Stimulated activated CD4-positive, alpha-beta T cell treated with anti-CD3 and anti-CD28 coated beads, Interleukin-1b, Interleukin-23, amount 100 ng/mL, for 24 hours (primary cell): ENCODE measurements at places on chromosomes 3 and 15.

DNA sequence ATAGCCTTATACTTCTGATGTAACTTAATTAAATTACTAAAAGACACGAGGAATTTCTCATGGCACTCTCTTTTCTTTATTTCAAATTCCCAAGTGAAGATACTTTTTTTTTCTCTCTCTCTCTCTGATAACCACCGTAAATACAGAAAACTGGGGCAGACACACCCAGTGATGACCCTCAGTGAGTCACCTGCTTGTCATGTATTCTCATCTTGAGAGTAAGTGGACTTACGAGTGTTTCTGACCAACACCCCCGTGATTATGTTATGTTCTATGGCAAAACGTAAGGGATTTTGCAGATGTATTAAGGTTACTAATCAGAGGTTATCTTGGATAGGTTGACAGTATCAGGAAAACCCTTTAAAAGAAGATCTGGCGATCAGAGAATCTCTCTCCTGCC is 348.8 kb upstream of the ZNF717 start:
- no peak for DNase-seq

- no peak for DNase-seq
Measured at GRCh38 chr15:71304681-71305080, 189.4 kb downstream of the THSD4 start.

DNA sequence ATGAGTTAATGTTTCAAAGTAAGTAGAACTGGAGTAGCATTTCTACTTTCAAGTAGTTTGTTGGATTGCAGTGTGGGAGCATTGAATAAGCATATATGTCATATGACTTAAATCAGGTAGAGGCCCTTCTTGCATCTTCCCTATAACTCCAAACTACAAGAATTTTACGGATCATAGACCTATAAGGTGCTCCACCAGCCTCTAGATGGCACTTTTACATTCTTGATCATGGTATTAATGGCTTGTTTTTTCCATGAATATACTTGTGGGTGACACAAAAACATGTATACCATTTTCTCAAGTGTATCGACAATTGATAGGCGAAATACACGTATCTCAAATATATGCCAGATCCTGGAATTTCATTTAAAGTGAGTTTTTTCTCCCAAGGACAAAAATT is 311.1 kb downstream of the ZPLD1 start:
- no peak for DNase-seq

- DNase-seq = no peak
Measured at GRCh38 chr3:37964146-37964545, 26.4 kb upstream of the VILL start.

- no peak for DNase-seq
Measured at GRCh38 chr3:128107834-128108233, 15.8 kb downstream of the RUVBL1 start.

- no peak for DNase-seq
Measured at GRCh38 chr3:188185717-188186251, 31.8 kb downstream of the LPP start.

- DNase-seq = no peak
Measured at GRCh38 chr3:29514912-29515311, 234.0 kb downstream of the RBMS3 start.

DNA sequence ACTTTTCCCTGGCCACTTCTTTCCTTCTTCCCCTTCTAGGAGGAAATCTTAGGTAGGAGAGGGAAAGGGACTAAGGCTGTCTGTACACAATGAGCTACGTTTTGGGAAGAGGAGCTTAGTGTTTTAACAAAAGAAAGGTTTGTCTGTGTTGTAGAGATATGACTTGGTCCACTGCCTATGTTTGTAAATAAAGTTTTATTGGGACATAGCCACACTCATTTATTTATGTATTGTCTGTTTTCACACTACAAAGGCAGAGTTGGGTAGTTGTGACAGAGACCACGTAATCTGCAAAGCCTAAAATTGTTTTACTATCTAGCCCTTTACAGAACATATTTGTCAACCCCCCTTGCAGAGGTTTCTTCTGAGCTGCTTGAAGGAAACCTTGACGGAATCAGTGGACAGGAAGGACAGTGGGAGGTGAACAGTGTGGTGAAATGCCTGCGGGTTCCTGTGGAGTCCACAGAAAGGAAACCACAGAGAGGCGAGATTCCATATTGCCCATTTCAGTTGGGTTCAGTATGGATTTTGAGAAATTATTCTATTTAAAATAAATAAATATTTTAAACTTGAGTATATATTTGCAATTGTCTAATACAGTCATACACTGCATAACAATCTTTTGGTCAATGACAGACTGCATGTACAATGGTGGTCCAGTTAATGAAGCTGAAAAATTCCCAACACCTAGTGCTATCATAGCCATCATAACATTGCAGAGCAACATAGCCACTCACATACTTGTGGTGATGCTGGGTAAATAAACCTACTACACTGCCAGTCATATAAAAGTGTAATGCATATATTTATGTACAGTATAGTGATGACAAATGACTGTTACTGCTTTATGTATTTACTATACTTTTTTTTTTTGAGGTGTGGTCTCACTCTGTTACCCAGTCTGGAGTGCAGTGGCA is 157.9 kb upstream of the NUDT16 start:
- no peak for DNase-seq

DNA sequence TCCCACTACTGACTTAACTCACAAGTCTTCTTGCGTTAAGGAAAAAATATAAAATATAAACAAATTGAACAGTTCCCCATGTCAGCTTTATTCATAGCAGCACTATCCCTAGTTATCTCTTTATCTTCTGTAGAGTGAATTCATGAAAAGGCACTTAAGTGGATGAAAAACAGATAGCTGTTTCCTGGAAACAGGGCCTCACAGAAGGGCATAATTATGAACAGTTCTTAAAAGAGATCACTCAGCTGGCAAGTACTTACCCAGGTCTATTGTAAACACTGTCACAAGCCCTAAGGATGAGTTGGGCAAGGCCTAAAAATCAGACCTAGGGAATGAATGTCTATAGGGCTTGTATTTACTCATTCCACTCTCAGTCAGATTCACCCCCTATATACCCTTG is 10.7 kb downstream of the MB21D2 start:
- DNase-seq = no peak

DNA sequence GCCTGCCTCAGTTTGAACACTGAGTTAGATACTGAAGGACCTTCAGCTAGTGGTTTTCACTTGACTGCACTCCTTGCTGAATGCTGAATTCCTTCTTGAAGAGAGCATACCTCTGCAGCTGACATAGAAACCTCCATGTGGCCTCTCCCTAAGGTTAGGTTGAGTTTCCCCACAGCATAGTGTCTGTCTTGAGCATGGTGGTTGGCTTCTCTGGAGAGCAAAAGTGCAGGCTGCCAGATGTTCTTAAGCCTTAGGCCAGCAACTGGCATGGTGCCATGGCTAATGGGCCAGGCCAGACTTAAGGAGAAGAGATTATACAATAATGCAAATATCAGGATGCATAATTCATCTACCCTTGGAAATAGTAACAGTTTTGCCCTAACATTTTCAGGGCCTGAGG is 545.6 kb upstream of the ZNF385D start:
- no peak for DNase-seq

- DNase-seq = peak; percentile 8
Measured at GRCh38 chr3:196569003-196569516, 600 bp downstream of the FBXO45 start.

GRCh38 chr3:128549283-128550112 is 56.5 kb upstream of the GATA2 start:
- no peak for DNase-seq

GRCh38 chr15:70646169-70646568 is 117.2 kb downstream of the UACA start:
- no peak for DNase-seq

DNA sequence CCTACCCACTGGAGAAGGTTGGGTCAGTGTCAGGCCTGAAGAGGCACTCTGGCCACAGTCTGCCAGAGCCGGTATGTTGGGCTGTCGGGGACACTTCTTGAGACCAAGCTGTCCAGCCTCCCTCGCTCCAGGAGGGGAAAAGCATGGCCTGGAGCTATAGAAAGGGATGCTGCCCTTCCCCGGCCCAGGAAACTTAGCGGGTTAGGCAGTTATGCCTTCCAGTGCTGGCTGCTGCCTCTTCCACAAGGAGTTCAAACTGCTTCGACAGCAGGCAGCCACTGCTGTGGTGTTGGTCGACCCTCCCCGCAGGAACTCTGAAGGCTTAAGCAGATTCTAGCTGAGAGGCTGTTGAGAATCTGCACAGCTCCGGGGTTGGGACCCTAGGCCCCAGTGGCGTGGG is 819.4 kb downstream of the DIPK2A start:
- no peak for DNase-seq

DNA sequence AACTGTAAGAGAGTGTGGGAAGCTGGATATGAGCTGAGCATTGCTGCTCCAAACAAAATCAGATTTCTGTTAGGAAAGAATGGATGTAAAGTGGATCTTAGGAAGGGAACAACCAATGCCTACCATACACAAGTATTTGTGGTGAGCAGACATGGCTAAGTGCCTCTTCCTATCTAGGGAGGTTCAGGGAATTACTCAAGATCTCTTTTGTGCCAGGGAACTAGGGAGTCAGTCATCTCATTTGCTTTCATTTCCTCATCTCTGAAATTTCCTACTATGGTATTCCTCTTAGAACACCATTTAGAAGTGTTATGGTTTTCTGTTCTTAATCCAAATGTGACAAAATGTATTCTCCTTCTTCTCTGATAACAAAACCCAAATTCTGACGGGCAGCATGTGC is 396.5 kb downstream of the FHIT start:
- DNase-seq = no peak

DNA sequence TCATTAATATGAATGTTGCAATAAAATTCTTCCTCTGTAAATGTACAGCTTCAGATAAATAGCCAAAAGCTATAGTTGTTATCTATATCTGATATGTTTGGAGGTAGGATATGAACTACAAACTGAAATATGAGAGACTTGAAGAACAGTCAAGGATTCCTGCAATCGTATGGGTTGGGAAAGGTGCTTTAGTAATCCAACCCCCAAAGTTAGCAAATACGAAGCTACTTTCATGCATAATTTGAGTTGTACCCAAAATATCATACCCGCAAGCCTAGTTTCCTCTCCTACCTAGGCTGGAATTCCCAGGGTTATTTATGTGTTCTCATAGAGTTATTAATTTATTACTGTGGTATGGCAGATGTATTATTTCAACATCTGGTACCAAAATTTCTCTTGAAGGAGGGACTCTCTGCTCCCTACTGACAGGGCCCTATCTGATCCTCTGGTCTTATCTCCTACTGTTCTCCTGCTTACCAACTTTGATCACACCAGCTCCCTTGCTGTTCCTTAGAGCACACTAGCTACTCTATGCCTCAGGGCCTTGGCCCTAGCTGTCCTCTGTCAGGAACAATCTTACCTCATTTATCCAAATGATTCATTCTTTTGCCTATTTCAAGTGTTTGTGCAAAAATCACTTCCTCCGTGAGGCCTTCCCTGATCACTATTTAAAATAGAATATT is 140.4 kb upstream of the CCDC54 start:
- no peak for DNase-seq

GRCh38 chr3:48926425-48927392 is 8.1 kb downstream of the ARIH2 start:
- DNase-seq = no peak

DNA sequence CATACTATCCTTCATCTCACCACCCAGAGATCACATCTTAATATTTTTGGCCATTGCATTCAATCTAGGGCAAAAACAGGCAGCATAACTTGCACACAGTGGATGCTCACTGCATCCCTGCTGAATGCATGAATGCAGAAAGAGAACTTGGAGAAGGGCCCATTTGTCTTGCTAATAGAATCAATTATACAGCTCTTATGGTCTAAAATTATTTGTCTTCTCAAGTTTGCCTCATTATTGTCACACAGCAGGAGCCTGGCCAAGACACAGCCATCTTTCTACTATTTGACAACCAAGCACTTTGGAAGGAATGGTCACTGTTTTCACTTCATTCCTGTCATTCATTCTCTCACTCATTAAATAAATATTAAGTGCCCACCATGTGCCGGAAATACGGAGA is 1.2 kb upstream of the ARHGEF26 start:
- DNase-seq = no peak

DNA sequence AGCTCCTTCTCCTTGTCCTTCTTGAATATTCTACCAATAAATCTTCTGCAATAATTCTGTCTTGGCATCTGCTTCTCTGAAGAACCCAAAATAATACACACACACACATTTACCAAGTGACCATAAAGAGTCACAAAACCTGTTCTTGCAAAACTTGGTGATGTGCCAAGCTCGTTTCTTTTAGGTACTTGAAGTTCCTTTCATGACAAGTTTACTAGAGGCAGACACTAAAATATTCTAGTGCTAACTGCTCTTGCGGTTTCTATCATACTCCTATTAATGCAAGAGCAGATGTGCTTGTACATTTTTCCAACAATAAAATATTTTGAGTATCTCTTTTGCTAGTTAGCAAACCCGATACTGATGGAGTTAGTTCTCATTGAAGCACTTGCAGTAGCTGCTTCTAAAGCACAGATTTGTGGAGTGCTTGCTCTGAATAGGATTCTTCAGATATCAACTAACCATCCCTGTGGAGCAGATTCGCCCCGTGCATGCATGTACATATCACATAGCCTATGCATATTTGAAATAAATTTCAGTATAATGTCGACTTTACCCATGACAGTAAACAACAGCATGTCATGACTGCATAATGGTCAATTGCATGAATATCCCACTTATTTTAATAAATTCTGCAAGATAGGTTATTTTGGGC is 23.2 kb downstream of the HHLA2 start:
- DNase-seq = no peak

GRCh38 chr3:75985432-75985831 is 200.1 kb upstream of the ZNF717 start:
- DNase-seq = no peak

GRCh38 chr3:14389166-14389606 is 13.2 kb upstream of the SLC6A6 start:
- DNase-seq = no peak

GRCh38 chr15:67013696-67014095 is 51.7 kb upstream of the SMAD3 start:
- DNase-seq = no peak

- no peak for DNase-seq
Measured at GRCh38 chr3:86047161-86047560, 943.8 kb downstream of the VGLL3 start.

GRCh38 chr15:73927003-73927475 is 777 bp downstream of the LOXL1 start:
- peak; percentile 21 for DNase-seq
